KBM-7 (cell line): ENCODE measurements at places on chromosomes 16 and 17.

- DNase-seq, result no peak
Observed at GRCh38 chr17:65297384-65297783, 160.2 kb downstream of the RGS9 start.

DNA sequence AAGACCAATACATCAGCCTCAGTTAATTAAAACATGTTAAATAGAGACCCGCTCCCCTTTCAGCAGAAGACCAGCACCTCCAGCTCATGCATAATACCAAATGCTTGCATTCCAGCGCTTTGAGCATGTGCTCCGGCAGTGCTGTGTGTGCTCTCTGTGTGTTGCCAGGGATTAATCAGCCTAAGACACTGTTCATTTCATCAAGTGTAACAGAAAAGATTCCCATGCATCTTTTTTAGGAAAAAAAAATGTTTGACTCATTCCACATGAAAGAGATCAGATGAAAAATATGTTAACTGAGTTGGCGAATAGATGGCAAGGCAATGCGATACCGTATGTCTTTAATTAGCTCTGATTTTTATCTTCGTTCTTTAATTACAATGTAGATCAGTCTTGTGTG lies 187.6 kb downstream of the RPTOR start:
- DNase-seq, result no peak

DNA sequence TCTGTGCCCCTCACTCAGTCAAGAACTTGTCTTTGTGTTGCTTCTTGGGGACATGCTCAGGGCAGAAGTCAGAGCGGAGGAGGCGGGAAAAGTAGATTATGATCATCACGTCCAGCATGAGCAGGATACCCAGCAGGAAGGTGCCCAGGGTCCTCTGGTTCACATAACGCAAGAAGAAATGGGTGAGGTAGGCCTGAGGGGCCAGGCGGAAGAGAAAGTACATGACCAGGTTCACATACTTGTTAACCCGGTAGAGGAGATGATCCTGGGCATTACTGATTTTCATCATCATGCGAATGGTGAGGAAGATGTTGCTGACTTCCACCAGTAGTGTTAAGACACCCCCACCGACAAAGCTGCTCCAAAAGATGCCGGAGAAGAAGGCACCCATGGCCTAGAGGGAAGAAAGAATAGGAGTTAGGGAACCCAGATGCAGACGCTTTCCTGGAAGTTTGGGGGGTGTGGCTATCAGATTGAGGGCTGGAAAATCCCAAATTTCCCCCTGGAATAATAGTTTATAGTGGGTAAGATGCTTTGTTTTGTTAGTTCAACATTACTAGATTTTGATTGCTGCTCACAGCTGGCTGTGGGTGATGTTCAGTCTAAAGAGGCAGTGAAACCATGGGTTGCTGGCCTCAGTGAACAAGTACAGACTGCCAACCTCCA lies 1.4 kb downstream of the TLCD1 start:
- no peak for DNase-seq

DNA sequence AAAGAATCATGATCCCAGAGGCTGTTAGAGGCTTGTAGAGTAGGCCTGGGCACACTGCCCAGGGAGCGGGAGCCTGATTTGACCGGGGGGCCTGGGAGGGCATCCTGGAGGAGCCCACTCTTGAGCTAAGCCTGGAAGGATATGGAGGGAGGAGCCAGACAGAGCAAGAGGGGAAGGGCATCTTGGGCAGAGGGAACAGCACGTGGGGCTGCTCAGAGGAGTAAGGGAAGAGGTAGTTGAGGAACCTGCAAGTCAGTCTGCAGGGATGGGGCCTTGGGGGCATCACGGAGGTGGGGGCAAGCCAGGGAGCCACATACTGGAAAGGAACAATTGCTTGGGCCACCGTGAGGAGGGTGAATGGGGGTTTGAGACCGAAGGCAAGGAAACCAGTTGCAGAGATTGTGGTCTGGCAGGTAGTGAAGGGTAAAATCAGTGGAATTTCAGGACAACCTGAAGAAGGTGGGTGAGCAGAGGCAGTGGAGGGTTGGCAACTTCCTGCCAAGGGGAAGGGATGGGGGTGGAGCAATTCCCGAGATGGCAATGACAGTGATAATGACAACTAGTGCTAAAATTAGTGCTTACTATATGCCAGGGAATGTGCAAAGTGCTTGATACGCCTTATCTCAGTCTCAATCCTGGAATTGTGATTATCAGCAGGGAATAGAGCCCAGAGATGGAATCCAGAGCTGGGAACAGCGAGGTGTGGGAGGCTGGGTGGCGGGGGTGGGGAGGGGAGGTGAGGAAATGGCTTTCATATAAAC lies 9.7 kb upstream of the RAI1 start:
- no peak for DNase-seq

- no peak for DNase-seq
Observed at GRCh38 chr17:13030056-13030455, 12.2 kb upstream of the ELAC2 start.

DNA sequence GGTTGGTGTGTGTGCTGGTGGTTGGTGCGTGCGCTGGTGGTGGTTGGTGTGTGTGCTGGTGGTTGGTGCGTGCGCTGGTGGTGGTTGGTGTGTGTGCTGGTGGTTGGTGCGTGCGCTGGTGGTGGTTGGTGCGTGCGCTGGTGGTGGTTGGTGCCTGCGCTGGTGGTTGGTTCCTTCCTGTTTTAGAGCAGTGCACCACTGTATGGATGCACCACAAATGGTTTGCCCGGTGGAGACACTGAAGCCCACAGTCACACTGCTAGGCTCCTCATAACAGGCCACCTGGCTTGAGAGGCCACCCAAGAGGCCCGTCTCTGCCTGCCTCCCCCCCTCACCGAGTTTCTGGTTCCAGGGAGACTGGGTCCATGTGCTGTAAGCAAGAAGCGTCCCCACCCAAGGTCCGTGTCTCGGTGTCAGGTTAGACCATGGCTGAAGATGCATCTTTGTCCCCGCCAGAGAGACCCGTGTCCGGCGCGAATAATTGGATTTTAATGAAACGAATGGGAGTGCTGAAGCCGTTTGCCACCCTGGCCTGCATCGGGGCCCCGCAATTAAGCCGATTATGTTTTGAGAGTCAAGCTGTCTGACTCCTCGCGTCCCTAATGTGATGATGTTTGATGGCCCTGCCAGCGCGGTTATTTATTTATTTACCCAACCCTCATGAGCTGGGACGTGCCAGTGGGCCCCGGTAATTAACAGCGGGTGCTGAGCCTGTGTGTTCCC lies 161.3 kb upstream of the GSE1 start:
- peak; percentile 29 for DNase-seq

DNA sequence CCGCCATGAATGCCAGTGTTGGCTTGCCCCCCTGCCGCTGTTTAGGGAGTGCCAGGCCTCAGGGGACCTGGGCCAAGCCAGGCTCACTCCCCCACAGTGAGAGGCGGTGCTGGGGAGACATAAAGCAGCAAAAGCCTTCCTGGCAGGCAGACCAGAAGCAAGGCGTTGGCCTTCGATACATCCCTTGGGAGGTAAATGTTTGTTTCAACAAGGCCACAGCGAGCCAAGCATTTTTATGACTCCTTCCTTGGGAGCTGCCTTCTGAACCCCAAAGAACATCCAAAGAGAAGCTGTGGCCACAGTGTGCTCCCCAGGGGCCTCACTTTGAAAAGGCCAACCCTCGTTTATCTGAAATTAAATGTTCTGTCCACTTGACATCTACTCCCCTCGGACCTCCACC lies 119.7 kb upstream of the CIBAR2 start:
- DNase-seq, result no peak

DNA sequence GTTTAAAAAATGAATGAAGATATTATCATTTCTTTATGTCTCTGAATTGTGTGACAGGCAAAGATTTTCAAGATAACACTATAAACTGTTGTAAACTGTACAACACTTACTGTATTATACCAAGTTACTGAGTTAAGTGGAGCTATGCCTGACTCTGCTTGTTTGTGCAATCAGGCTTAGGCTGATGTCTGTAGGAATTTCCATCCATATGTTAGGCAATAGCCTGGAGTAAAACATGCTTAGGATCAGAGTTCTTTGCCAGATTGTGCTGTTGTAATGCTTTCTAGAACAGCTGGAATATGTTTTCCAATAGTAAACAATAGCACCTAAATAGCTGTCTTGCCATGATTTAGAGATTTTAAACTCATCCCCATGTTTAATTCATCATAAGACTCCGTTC lies 1496.7 kb downstream of the CDH11 start:
- no peak for DNase-seq
